ENCODE measurements at places on chromosomes 4 and X. TPM values are rescaled to one million over a fixed set of nuclear protein-coding genes. Genes with fewer than 3 reads are reported as not detected.

DNA sequence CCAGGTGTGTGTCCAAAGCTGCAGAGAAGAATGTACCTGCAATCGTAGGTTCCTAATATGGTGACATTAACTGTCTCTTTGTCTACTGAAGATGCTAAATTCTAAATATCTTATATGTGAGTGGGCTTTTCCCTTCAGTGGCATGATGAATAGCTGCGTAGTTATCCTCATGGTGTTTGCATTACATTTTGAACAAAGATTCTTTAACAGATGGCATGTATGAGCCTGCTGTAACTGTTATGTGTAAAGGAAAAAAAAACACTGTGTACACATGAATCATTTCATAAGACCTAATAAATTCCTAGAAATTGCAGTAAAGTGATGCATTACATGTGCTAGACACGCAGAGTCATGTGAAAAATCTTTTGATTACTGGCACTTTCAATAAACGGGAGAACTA lies 288.0 kb downstream of the SH2D1A start:
- peak; percentile 21 for DNase-seq

DNA sequence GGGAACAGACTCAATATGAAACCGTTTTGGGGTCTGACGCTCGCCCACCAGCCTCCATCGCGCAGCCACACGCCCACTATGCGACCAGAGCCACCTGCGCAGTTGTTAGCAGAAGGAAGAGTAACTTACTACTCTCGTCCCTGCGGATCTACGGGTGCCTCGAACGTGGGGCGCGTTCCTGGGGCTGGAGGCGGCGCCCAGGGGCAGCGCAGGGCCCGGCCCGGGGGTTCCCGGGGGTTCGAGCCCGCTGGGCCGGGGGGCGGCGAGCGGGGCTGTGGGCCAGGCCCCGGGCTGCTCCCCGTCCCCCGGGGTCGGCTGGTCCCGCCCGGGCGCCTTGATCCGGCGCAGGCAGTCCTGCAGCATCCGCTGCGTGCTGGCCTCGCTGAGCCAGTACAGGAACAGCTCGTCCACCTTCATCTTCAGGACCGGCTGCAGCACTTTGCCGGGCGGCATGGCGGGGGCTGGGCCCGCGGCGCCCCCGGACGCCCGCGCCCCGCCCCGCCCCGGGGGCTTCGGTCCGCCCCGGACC lies 404 bp downstream of the PPP2R3B start:
- no peak for DNase-seq

NDST4 gene
- not detected for total RNA-seq

- DNase-seq: peak; percentile 17
Measured at GRCh38 chr4:98113012-98113411, 30.3 kb downstream of the STPG2 start.

XAGE1A gene
- not detected for total RNA-seq

GYPE gene
- total RNA-seq: not detected

GRCh38 chr4:42452823-42453222 lies 55.5 kb downstream of the SHISA3 start:
- no peak for DNase-seq

DNA sequence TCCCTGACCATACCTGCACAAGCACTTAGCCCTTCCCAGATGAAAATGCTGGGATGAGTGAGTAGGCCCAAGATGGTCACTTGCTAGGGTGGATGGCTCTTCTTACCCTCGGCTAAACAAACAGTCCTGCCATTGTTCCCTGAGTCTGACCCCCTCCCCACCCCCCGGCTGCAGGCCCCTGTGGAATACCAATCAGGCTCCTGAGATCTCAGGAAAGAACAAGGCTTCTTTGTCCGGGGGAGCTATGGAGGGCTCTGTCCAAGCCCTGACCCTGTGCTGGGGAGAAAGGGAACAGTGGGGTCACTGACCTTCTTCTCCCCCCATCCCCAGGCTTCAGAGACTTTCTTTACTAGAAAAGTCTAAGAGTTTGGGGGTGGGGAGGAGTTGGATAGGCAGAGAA lies 6.0 kb downstream of the PLP1 start:
- DNase-seq: no peak

DNA sequence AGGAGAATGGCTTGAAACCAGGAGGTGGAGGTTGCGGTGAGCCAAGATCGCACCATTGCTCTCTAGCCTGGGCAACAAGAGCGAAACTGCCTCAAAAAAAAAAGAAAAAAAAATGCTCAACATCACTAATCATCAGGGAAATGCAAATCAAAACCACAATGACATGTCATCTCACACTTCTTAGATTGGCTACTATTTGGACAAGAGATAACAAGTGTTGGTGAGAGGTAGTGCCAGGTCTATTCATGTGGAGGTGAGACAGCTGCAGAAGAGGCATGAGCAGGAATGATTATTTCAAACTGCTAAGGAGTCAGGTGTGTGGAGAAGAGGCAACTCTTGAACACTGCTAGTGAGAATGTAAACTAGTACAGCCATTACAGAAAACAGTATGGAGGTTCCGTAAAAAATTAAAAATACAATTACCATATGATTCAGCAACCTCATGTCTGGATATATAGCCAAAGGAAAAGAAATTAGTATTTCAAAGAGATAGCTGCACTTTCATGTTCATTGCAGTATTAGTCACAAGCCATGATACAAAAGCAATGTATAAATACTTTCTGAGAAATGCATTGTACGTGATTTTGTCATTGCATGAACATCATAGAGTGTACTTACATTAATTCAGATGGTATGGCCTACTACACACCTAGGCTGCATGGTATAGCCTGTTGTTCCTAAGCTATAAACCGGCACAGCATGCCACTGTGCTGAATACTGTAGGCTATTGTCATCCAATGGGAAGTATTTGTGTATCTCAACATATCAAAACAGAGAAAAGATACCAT lies 75.3 kb downstream of the TMEM144 start:
- no peak for DNase-seq

GRCh38 chr4:7546809-7547367 lies 112.2 kb upstream of the PSAPL1 start:
- peak; percentile 24 for DNase-seq

GRCh38 chrX:23334848-23335599 lies at the start of gene PTCHD1:
Gene PTCHD1, plus strand, starts transcription at chrX:23334849. Its CDS starts 27 bp downstream, at chrX:23334876.
- DNase-seq: no peak

- peak; percentile 31 for DNase-seq
Measured at GRCh38 chr4:14719053-14719452, 283.2 kb upstream of the CPEB2 start.

DNA sequence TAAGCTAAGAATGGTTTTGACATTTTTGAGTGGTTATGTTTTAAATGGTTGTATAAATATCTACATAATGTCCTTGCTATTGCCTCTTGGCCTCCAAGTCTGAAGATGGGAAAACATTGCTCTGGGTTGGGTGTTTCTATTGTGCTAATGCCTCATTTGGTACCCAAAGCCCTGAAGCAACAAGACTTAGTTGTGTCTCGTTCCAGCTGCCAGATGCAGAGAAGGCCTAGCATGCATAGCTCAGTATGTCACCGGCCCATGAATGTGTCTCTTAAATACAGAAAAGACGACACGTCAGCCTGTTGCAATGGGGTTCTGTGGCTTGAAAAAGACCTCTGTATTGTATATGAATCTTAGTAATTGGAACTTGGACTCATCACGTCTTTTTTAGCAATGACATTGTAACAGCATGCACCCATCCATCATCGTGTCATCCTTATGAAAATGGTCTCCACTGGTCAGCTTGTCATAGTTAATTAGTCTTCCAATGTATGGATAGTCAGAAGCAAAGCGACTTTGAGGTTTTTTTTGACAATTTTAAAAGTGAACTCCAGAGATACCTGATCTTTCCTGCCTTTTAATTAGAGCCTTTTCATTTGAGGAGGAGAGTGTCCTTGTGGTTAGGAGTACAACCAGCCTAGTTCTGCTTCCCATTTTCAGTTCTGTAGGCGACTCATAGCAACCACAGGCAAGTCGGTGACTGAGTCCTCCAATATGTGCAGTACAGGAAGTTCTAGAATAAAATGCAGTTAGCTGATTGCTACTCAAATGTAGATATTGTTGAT lies 126.4 kb upstream of the GATB start:
- DNase-seq: peak; percentile 55

- DNase-seq: peak; percentile 27
Measured at GRCh38 chr4:92101737-92102172, 202.0 kb upstream of the GRID2 start.

DNA sequence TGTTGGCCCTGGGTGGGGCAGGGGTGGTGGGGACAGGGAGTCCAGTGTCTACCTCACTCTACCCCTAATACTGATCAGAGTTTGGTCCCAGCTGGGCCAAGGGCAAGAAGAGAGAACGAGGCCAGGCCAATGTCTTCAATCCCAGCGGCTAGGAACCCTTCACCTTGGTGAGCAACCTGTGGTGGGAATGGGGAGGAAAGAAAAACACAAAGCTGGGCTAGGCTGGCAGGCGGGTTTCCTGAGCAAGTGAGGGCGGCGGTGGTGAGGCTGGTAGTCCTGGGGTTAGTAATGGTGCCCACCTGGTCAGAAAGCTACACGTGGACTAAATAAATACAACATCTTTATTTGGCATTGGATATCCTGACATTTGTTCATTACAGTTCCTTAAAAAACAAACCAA lies 5.6 kb downstream of the PQBP1 start:
- no peak for DNase-seq

DNA sequence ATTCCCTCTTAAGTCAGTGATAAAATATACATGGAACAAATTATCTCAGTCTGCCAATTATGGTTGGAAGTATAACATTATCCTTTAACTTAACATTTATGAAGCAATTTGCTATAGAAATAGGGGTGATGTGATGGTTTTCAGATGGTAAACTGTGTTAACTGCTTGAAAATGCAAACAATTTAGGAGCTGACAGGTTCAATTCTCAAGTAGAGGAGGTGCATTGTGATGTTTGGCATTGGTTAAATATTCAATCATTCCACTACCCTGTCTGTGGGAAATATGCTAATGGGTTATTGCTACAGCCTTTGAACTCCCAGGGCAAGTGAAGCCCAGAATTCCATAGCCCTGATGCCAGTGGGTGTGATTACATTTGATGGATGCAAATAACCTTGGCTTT lies 243.4 kb upstream of the GK2 start:
- no peak for DNase-seq

GRCh38 chr4:56444719-56445118 lies 8.7 kb downstream of the PAICS start:
- DNase-seq: no peak

DNA sequence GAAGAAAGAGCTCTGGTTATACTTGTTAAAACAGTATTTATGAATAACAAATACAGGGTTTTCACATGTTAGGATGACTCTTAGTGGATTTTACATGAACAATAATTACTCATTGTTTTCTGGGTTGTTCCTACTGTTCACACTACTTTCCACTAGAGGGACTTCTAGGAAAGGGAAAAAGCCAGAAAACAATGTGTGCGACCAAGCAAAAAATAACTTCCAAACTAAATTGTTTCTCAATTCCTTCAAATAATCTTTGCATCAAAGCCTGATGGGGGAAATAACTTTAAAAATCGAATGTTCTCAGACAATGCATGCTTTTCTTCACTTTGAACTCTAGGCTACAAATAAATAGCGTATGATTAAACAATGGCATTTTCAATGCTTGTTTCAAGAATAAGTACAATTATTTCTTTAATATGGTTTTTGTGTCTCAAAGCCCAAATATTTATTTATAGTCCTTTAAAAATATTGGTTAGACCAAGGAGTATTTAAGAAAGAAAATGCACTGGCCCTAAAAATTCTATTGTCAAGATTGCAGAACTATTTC lies 72.1 kb upstream of the ETNPPL start:
- peak; percentile 50 for DNase-seq

- no peak for DNase-seq
Measured at GRCh38 chr4:155592179-155592937, 74.3 kb upstream of the GUCY1A1 start.

GRCh38 chrX:24343719-24344118 lies 16.7 kb upstream of the SUPT20HL1 start:
- DNase-seq: no peak

DNA sequence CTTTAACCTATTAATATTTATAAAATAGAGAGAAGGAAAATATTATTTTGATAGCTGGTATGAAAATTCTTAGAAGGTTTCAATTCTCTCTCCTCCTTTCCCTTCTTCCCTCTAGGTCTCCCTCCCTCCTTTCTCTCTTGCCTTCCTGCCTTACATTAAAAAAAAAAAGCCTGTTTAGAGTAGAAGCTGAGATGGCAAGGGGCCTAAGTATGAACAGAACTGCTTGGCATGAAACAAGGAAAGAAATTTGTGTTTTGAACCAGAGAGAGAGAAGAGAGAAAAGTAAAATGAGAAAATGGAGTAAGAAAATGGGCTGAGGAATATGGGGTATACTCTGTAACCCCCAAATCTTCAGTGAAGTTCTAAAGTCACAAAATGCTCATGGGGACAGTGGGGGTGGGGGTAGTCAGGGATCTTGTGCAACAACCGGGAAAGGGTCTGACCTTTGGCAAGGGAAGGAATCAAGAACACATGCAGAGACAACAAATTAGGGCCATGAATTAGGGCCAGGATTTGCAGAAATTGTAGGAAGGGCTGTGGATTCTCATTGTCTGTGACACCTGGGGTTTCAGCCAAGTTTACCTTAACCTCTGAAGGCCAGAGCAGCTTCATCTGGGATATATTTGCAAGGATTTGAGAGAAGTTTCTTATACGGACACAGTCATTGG lies 30.6 kb downstream of the SUPT20HL2 start:
- no peak for DNase-seq

PABPC1L2A gene
- total RNA-seq: not detected

PLS3 gene
- total RNA-seq: 242 TPM

RBMXL3 gene
- total RNA-seq: not detected

DNA sequence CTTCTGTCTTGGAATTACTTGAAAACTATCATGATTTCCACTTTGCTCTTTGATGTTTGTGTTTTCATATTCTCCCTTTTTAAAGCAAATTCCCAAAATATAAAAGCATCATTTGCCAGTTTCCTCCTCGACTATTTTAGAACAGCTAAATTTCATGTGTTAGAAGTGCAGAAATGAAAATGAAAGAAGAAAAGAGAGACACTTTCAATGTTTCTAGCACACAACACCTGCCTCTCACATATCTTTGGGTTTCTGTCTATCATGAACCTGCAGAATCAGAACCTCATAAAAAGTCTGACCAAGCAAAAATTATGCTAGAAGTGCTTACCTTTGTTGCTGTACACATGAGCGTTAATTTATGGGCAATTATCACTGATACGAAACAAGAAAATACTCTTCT lies 1.9 kb upstream of the NEUROG2 start:
- DNase-seq: no peak

SULT1B1 gene
- under 0.01 TPM for total RNA-seq

- no peak for DNase-seq
Measured at GRCh38 chr4:123463869-123464268, 67.3 kb downstream of the SPRY1 start.

DNA sequence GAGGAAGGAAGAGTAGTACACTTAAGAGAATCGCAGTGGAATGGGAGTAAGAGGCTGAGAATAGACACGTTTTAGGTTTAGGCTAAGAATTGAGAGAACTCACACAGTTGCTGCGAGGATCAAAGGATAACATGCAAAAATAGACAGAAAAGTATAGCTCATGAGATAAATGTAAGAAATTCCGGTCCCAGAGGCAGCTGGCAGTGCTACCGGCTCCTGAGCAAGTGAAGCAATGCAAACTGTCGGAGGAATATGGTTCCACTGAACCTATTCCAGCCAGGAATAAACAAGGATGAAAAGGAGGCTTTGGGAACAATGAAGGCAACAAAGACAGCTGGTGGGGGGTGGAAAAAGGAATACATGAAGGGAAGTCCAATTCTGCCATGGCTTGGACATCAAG lies 191.8 kb downstream of the QDPR start:
- no peak for DNase-seq

NLGN4X gene
- total RNA-seq: 3.2 TPM

RIBC1 gene
- 1.2 TPM for total RNA-seq

- no peak for DNase-seq
Measured at GRCh38 chr4:121126449-121127006, 37.6 kb downstream of the TNIP3 start.

- no peak for DNase-seq
Measured at GRCh38 chrX:20665481-20665880, 398.8 kb upstream of the RPS6KA3 start.

Measured in mammary epithelial cell (primary cell).